Panc1 (cell line): ENCODE measurements at places on chromosomes 3 and 15.

- DNase-seq = no peak
Observed at GRCh38 chr3:156416846-156417558, 137.9 kb downstream of the SSR3 start.

DNA sequence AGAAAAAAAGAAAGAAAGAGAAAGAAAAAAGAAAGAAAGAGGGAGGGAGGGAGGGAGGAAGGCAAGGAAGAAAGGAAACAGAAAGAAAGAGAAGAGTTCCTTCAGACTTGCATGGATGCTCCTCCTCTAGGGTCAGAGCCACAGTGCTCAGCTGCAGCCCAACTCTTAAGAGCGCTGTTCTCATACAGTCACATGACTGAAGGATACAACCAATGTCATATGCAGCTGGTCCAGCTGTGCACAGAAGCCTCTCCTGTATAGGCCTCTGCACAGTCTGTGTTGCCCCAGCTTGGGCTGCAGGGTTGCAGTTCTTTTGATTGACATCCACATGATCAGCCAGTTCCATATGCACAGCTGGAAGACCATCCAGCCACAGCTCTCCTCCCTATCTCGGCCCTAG is 86.8 kb upstream of the CTNNB1 start:
- DNase-seq = no peak

DNA sequence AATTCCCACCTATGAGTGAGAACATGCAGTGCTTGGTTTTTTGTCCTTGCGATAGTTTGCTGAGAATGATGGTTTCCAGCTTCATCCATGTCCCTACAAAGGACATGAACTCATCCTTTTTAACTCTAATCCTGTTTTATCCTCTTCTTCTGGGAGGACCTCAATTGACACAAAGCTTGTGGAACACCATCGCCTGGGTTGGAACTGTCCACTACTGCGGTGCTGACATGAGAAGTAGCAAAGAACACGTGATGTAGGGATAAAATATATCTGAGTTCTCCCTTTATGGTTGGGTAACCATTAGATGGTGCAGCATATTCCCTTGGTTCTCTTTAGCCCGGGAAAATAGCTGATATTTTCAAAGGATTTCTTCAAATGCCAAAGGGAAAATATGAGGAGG is 105.3 kb upstream of the TOPAZ1 start:
- no peak for DNase-seq

- no peak for DNase-seq
Observed at GRCh38 chr15:45262906-45263461, 10.9 kb downstream of the SLC28A2 start.

DNA sequence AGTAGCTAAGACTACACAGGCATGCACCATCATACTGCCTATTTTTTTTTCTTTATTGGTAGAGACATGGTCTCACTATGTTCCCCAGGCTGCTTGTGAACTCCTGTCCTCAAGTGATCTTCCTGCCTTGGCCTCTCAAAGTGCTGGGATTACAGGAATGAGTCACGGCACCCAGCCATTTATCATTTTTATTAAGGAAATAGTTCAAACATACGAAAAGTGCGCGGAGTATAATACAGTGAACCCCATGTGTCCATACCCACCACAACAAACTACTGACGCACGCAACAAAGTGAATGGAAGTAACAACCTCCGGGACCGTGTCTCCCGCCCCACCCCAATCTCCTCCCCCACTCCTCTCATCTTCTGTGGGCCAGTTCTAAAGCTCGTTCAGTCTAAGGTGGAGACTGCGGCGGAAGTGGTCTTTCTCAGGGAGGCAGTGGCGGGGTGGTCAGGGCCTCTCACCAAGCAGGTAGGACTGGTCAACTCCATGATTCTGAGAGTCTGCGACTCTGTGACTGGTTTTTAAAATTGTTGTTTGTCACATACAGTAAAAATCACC is 42.1 kb downstream of the DNAJB8 start:
- DNase-seq = no peak

GRCh38 chr3:18250991-18251390 is 174.1 kb downstream of the SATB1 start:
- no peak for DNase-seq

DNA sequence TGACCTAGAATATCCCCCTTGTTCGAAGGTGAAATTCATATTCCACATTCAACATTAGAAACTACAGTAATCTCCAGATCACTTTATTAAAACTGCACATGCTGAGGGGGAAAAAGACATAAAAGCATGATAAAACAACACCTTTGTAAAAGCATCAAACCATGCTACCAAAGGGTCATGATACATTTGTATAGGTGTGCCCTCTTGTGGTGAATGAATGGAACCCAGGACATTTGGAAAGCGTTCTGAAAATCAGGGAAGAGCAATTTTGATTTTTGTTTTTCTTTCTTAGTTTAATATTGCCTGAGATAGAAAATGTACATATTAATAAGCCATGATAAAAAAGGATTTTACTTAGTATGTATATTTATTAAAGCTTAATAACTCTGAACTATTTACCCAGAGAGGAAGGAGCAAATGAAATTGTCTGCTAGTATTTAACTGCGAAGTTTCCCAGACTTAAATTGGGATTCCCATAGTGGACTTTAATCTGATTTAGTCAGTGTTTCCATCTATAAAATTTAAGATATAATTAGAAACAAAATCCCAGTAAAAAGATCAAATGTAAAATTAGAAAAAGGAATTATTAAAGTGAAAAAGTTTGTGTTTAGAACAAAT is 105.8 kb upstream of the ARL6 start:
- peak; percentile 12 for DNase-seq
